ENCODE measurements at places on chromosomes 11 and 22. TPM values are rescaled to one million over a fixed set of nuclear protein-coding genes. Genes with fewer than 3 reads are reported as not detected.

Gene PCNX3
- 56.0 TPM for total RNA-seq

- DNase-seq: no peak
These were observed 11.1 kb downstream of the EMSY start for GRCh38 chr11:76455931-76456330.

DNA sequence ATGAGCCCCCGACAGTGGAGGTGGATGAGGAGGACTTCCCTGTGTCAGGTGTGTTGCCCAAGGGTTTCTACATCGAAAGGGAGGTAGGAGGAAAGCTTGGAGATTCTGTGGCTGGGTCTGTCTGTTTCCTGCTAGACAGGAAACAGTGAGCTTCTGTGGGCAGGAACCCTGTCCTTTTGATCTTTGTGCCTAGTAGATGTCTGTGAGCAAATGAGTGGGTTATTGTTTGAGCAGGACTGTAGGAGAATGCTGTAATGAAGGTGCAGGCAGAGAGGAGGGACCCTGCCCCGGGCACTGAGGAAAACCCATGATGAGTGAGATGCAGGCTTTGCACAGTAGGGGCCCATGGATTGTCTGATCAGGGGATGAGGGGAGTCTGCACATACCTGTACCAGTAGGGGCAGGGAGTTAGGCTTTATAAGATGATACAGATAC lies 14.0 kb downstream of the USP35 start:
- no peak for DNase-seq

GRCh38 chr11:117696540-117696939 lies 100.5 kb downstream of the DSCAML1 start:
- no peak for DNase-seq

GRCh38 chr22:22698263-22698750 lies 53.9 kb downstream of the GGTLC2 start:
- no peak for DNase-seq

GRCh38 chr11:57205041-57205641 lies 23.4 kb downstream of the LRRC55 start:
- no peak for DNase-seq

- no peak for DNase-seq
These were observed 113.0 kb upstream of the CLMP start for GRCh38 chr11:123308077-123308476.

- no peak for DNase-seq
These were observed 7.5 kb downstream of the TRIM29 start for GRCh38 chr11:120130176-120130980.

- DNase-seq: no peak
These were observed 3.6 kb downstream of the INCENP start for GRCh38 chr11:62127426-62127825.

DNA sequence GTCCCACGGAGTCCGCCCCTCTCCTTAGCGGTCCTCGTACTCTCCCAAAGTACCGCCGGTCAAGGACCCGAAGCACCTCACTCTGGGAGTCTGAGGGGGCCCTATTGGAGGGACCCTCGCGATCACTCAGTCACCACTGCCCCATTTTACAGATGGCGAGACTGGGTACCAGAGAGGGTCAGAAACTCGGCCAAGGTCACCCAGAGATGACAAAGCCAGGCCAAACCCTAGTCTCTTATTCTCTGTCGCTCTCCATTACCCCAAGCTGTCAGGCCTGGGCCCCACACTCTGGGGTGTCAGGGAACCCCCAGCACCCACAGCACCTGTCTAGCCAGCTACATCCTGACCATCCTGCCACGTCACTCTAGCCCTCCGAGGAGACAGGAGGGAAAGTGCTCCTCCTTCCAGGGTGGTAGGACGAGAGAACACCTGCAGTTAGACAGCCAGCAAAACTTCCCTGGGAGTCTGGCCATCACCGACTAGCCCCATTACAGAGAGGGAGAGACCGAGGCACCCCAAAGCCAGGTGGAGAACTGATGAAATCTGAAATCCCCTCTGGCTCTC lies 1.4 kb upstream of the KCNJ4 start:
- no peak for DNase-seq

Data from left colon (tissue), 2 donors.